Stimulated activated CD4-positive, alpha-beta T cell treated with anti-CD3 and anti-CD28 coated beads, Interleukin-12 subunit alpha, Interleukin-12 subunit beta, amount 100 ng/mL, for 4 hours (primary cell): ENCODE measurements at places on chromosomes 2 and 18.

GRCh38 chr18:58315041-58315440 lies 271.0 kb downstream of the NEDD4L start:
- DNase-seq, result no peak

GRCh38 chr2:64652231-64653108 lies 1.2 kb downstream of the SERTAD2 start:
- no peak for DNase-seq

DNA sequence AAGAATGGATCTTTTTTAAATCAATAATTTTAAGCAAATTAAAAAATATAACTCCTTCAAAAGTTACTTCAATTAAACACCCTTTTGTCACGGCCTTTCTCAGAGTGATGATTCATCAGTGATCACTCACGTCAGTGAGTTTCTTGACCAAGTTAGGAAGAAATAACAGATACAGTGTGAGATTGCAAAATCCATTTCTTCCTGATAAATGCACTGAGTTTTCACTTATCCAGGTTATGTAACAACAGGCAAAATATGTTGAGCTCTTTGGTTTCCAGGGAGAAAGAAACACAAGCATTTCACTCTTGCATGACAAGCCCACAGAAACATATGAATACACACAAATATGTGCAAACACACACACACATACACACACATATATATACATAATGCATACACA lies 195.9 kb upstream of the CYRIA start:
- no peak for DNase-seq

GRCh38 chr2:3585261-3586109 lies 9.4 kb upstream of the COLEC11 start:
- no peak for DNase-seq

GRCh38 chr2:74515981-74516633 lies 1.9 kb downstream of the TLX2 start:
- DNase-seq, result peak; percentile 79

DNA sequence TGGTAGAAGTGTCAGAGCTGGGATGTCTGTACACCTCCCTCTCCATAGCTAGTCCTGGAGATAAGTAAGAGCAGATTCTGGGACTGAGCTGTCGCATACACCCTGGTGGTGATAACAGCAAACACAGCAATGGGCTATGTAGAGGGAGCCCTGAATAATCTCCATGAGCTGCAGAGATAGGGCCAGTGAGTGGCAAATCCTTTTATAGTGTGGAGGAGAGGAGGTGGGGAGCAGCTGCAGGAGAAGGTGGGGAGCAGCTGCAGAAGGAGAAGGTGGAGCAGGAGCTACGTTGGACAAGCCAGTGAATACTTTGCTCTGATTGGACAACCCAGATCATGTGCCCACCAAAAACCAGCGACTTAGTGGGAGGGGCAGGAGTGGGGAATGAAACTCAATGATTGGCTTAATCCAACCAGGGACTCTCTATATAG lies 85.5 kb downstream of the TMEM247 start:
- no peak for DNase-seq

DNA sequence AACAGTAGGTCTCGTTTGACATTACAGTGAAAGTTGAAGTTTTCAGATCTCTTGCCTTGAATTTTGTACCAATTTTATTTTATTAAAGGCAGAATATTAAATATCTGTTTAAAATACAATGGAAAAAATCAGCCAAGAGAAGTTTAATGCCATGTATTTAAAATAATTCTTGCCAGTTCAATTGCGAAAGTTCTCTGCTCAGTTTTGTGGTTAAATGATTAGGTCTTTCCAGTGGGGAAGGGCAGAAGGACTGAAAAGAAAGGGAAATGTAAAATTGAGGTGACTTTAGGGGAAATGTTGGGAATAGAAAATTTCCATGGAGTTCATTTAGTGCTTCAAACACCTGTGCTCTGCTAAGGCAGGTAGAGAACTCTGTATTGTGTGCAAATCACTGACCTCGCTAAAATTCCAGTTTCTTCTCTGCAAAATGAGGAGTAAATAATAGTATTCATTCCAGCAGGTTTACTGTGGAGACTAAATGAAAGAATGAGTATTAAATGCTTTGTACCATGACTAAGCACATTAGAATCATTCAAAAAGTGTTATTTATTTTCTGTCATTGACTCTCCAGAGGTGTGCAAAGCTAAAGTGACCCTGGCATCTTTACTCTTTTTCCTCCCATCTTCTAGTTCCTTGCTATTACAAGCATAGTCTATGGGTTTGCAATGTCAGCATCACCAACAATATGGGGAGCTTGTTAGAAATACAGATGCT lies 74.4 kb downstream of the KIAA1328 start:
- no peak for DNase-seq

GRCh38 chr2:149164827-149165226 lies 126.3 kb downstream of the LYPD6B start:
- no peak for DNase-seq

- DNase-seq, result no peak
These were observed 46.3 kb upstream of the STAM2 start for GRCh38 chr2:152221839-152222238.

- DNase-seq, result no peak
These were observed 104.9 kb upstream of the MGAT5 start for GRCh38 chr2:134148843-134149472.

DNA sequence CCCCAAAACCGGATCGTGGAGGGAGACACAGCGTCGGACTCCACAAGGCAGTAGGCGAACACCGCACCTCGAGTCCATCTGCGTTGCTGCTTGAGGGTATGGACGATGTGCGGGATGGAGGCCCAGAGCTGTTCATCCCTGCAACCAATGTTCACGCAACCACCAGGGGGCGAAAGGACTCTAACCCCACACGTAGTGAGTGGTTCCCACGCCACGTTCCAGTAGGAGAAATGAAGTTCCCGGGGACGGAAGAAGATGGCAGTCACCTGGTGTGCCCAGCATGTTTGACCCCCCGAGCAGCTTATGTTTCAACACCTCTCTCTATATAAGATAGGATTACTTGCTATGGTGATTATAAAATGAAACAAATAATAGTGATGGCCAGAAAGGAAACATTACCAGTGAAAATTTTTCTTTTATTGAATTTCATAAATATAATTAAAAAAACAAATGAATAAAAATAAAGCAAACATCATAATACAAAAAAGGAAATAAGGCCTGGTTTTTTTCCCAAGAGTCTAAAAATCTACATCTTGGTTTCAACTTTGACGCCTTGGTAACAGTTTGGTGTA lies 184.3 kb downstream of the SH3BP4 start:
- peak; percentile 44 for DNase-seq

DNA sequence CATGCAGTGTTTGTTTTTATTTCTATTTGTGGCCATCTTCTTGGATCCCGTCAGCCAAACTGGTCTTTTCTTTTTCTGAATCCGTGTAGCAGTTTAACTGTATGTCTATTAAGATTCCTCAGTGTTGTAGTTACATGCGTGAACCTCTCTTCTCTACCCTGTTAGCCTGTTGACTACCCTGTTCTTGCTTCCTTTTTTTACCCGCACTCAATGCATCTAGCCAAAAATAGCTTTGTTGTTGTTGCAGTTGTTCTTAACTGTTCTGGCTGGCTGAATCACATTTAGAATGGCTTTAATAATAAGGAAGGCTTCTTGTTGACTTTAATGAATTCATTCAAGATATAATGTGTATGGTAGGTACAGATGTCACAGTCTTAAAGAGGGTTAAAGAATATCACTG lies 137.1 kb downstream of the LCLAT1 start:
- DNase-seq, result no peak

GRCh38 chr2:25316101-25316500 lies 25.6 kb downstream of the DNMT3A start:
- DNase-seq, result no peak

DNA sequence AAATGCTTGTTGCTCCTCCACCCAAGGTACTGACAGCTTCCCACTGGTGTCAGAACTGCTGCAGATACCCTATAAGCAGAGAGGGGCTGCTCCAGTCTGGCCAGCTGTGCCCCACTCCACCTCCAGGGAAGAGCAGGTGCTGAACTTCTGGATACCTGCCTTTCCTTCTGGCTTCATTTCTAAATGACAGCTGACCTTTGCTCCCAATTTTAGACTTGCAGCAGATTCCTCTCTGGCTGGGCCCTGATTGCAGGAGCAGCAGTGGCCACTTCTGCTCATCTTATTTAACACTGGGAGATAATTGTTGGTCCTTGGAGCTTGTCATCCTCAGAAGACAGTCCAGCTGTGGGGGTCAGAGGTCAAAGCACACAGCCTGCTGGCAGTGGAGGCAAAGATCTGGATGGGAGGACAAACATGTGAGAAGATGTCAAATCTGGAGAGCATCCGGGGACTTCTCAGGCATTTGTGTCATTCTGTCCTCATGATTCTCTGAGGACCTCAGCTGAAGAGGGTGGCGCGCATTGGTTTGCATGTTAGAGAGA lies 38.9 kb downstream of the SETBP1 start:
- DNase-seq, result no peak

- DNase-seq, result no peak
These were observed 145.8 kb downstream of the ESCO1 start for GRCh38 chr18:21454725-21455124.

GRCh38 chr2:172412984-172413492 lies 14.3 kb upstream of the ITGA6 start:
- DNase-seq, result no peak

DNA sequence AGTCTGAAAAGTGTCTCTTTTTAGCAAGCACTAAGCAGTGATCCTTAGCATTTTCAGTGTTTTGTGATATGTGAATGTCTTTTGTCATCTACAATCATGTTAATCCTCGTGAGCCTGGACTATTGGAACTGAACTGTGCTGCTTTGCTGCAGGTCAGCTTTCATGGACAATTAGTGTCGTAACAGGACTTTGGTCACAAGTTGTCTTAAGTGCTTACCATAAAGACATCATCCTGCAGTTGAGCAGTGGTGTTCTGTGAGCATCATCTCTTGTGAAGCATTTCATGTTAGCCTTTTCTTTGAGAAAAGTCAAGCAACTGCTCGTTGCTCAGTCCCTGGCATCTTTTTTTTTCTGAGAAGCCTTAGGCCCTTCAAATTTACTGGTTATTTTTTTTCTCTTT lies 135.9 kb downstream of the ZNF407 start:
- no peak for DNase-seq

GRCh38 chr2:66526180-66526579 lies 91.3 kb downstream of the MEIS1 start:
- no peak for DNase-seq

- no peak for DNase-seq
These were observed 3.3 kb downstream of the SH3BP4 start for GRCh38 chr2:234955091-234955591.

GRCh38 chr2:58435246-58435645 lies 194.1 kb upstream of the FANCL start:
- no peak for DNase-seq

DNA sequence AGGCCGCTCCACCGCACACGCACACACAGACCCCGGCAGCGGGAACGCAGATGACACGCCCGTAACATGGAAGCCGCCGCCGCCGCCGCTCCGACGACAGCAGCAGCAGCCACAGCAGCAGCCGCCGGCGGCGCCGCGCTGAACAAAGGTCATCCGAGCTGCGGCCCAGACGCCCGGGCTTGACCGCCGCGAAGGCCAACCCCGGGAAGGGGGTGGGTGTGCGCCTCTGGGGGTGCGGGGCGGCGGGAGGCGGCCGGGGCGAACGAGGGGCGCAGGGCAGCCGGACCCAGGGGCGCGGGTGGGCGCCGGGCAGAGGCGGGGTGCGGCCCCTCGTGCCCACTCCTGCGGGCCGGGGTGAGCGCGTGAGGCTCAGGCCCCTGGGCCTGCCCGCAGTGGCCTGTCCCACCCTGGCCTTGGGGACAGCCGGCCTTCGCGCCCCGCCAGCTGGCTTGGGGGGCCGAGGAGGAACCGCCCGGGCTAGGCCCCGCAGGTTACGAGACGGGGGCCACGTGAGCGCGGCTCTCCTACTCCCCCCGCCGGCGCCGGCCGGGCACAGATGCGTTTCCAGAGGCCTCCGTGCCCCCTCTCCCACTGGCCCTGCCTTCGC lies 1.0 kb upstream of the ZNF532 start:
- peak; percentile 33 for DNase-seq

DNA sequence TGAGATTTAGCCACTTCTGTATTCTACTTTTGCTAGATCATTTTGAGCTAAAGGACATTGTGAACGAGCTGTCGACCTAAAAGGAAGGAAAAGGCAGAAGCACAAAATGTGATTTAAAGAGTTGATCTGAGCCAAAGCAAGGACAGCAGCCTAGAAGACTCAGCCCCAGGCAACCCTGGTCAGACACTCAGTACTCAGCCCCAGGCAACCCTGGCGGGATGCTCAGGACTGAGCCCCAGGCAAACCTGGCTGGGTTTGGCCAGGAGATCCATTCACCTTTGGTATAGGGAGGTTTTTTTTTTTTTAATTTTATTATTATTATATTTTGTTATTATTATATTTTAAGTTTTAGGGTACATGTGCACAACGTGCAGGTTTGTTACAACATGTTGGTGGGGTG lies 34.3 kb upstream of the PXDN start:
- DNase-seq, result no peak

DNA sequence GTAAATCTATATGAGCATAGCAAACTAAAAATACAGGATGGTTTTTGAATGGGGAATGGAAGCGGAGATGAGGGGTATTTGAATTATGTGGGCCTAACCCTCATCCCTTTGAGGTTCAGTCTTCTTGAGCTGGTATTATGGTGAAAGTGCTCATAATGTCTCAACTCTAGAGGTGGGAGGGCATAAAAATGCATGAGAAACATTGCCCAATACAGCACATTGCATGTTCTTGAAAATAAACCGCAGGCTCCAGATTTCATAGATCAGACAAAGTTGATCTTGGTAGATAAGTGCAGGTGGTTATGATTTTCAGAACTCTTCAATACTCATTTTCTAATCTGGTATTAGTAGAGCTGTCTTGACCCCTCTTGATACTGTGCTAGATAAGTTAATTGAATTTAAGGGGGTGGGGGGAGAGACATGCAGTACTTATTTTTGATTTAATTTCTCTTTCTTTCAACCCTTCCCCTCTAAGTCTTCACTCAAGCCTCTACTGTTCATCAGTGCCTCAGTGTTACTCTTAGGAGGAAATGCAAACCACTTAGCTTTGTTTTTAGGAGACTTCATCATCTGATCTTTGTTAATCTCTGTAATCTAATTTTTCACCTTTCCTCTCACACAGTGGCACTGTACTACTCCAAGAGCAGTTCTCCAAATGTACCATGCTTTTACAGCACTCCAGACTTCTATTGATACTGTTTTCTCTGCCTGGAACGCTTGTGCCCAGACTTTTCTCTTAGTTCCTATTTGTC lies 22.2 kb downstream of the XRCC5 start:
- DNase-seq, result no peak

- DNase-seq, result no peak
These were observed 14.0 kb upstream of the DNER start for GRCh38 chr2:229728370-229728769.

GRCh38 chr2:156115338-156115737 lies 217.2 kb downstream of the NR4A2 start:
- DNase-seq, result no peak

DNA sequence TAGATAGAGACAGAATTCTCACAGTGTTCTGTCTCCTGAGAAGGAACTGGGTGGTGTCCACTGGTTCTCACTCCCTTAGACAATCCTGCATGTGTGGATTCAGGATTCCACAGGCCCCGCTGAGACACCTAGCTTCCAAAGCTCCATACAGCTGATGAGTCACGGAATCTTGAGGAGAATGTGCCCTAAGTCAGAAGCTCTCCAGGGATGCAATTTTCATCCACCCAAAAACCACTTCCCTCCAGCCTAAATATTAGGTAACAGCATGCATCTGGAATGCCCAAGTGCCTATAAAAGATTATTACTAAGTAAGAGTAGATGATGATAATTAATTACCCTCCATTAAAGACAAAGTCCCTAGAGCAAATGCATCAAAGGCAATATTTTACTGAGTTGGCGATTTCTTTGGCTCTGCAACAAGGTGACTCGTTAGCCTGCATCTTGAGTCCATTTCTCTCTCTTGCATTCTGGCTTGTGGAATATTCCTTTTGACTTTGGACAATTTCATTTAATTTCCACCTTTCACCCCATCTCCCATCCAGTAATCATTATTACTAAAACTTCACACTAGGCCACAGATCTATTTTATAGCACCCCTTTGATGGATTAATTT lies 475.1 kb downstream of the TNS1 start:
- DNase-seq, result no peak
